ENCODE measurements at places on chromosomes 12 and 14. TPM values are rescaled to one million over a fixed set of nuclear protein-coding genes. Genes with fewer than 3 reads are reported as not detected.

Gene TEAD4
- 8.5 TPM for polyA plus RNA-seq

Gene TAS2R42
- not detected for polyA plus RNA-seq

Gene TMPRSS12
- not detected for polyA plus RNA-seq

Gene HSPA2
- polyA plus RNA-seq = 54.8 TPM

Gene PRH2
- not detected for polyA plus RNA-seq

Gene NGB
- polyA plus RNA-seq = 0.04 TPM

Gene JAG2
- 32.4 TPM for polyA plus RNA-seq

Gene ALG10
- 1.5 TPM for polyA plus RNA-seq

Gene HSPB8
- 87.9 TPM for polyA plus RNA-seq

Gene E2F7
- polyA plus RNA-seq = 1.1 TPM

Gene NID2
- polyA plus RNA-seq = 2.9 TPM

Gene OVCH1
- 0.01 TPM for polyA plus RNA-seq

Gene SLC5A8
- polyA plus RNA-seq = 0.04 TPM

Gene GLIPR1L1
- polyA plus RNA-seq = not detected

Gene CLEC1B
- polyA plus RNA-seq = not detected

Gene RESF1
- 10.8 TPM for polyA plus RNA-seq

Gene SCNN1A
- polyA plus RNA-seq = 98.7 TPM

Gene CARMIL3
- polyA plus RNA-seq = 0.55 TPM

Gene RAD51AP1
- polyA plus RNA-seq = 2.6 TPM

Gene GPATCH2L
- polyA plus RNA-seq = 4.2 TPM

Gene RAB3IP
- 11.7 TPM for polyA plus RNA-seq

Gene POMT2
- 11.5 TPM for polyA plus RNA-seq

Gene GSC
- polyA plus RNA-seq = 0.04 TPM

Gene LUM
- 2.7 TPM for polyA plus RNA-seq

Gene C3AR1
- polyA plus RNA-seq = 0.65 TPM

Gene GPX2
- 128 TPM for polyA plus RNA-seq

Gene ZNF26
- 2.8 TPM for polyA plus RNA-seq

Gene TRHDE
- 0.04 TPM for polyA plus RNA-seq

Gene KRT74
- 0.07 TPM for polyA plus RNA-seq

Gene PLA2G1B
- 0.57 TPM for polyA plus RNA-seq

Gene NTN4
- 3.8 TPM for polyA plus RNA-seq

Gene RDH12
- 8.0 TPM for polyA plus RNA-seq

Gene CCDC196
- polyA plus RNA-seq = not detected

Gene LPAR5
- polyA plus RNA-seq = 11.6 TPM

Gene IGFBP6
- 40.8 TPM for polyA plus RNA-seq

Gene PAH
- polyA plus RNA-seq = 0.11 TPM

Gene ALKBH2
- 20.1 TPM for polyA plus RNA-seq

Gene IL22
- 0.36 TPM for polyA plus RNA-seq

Gene SPATA7
- 2.1 TPM for polyA plus RNA-seq

Gene PTPN21
- polyA plus RNA-seq = 4.4 TPM

Gene IRF2BPL
- 3.5 TPM for polyA plus RNA-seq

Gene ESR2
- 0.20 TPM for polyA plus RNA-seq

Gene ATP5MC2
- polyA plus RNA-seq = 334 TPM

Gene HOXC11
- polyA plus RNA-seq = not detected

Gene HOXC10
- 0.04 TPM for polyA plus RNA-seq

Gene HVCN1
- 1.3 TPM for polyA plus RNA-seq

Gene PLBD1
- 43.5 TPM for polyA plus RNA-seq

Gene RND1
- 2.6 TPM for polyA plus RNA-seq

Gene METAP2
- 23.7 TPM for polyA plus RNA-seq

Gene LRP6
- 2.5 TPM for polyA plus RNA-seq

Gene LBHD2
- not detected for polyA plus RNA-seq
